Activated CD8-positive, alpha-beta memory T cell treated with anti-CD3 and anti-CD28 coated beads, Interleukin-2, amount 50 U/mL, for 4 hours (primary cell): ENCODE measurements at places on chromosomes 3 and 15.
A peak's percentile ranks its signal among the peaks of the same experiment; 100 is the strongest.

DNA sequence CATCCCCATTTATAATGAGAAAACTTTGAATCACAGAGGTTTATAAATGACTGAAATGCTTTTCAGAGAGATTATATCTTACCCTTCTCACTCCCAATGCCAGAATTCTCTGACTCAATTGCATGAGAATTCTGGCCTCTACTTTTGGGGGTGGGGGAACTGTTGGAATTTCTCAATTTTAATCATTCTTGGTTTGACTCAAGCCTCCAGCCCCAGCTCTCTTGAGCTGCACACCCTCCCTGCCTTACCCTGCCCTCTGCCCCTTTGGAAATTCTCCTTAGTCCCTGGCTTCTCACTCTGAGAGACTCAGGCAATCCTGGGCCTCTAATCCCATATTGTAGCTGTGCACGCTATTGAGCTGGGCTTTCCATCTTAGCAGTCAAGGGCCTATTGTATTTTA, 44.2 kb downstream of the ZNF589 start:
- no peak for DNase-seq

- no peak for DNase-seq
Measured at GRCh38 chr15:81885135-81885534, 160.7 kb downstream of the MEX3B start.

- DNase-seq = no peak
Measured at GRCh38 chr3:15326673-15327072, 5.7 kb downstream of the SH3BP5 start.

GRCh38 chr15:87881026-87881425, 375.5 kb downstream of the NTRK3 start:
- DNase-seq = no peak

DNA sequence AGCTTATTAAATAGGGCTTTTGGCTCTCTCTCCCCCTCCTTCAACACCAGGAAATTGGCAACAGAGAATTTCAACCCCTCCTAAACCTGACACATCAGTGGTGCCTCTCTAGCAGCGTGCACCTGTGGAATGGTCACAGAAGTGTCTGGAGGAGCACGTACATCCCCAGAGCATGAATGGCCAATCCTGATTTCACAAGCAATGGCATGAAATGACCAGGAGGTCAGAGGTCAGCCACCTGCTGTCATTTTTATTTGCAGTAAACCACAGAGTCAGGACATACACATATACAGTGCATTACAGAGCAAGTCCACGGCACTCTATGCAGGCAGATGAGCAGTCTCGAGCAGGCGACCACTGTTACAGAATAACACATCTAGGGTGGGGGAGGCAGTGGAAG, 25.1 kb upstream of the ETV5 start:
- no peak for DNase-seq

DNA sequence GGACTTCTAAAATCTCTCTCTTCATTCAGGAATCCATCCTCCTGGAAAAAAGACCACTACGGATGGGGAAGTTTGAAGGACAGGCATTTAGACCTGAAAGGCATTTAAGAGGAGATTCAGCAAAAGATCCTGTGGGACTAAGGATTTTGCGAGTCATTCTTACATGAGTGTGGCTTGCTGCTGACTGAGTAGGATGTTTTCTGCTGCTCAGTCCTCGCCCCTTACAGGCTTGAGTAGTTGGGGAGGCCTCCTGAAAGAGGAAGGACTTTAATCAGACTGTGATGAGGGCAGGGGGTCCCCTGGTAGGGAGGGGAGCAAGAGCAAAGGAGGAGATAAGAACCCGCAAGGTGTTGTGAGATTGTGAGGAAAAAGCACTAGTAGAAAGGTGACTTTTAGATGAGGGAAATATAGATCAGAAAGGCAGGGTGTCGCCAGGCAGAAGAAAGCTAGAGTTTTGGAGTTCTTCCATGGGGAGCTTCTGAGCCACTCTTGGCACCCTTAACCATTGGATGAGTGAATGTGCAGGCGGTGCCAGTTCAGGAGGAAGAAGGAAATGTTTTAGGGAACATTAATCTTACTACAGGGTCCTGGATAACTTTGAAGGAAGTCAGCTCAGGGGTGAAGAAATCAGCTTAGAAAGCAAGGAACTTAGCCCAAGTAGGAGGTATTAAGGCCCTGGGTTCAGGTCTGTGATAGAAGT, 171.1 kb downstream of the RORA start:
- DNase-seq = no peak

- no peak for DNase-seq
Measured at GRCh38 chr3:195137638-195138588, 133.0 kb downstream of the XXYLT1 start.

- DNase-seq = no peak
Measured at GRCh38 chr3:126528419-126528799, 4.5 kb downstream of the CHST13 start.

GRCh38 chr15:97174886-97175540, 785.5 kb upstream of the ARRDC4 start:
- DNase-seq = no peak

GRCh38 chr3:182919866-182920357, 60.4 kb downstream of the DCUN1D1 start:
- DNase-seq = no peak

DNA sequence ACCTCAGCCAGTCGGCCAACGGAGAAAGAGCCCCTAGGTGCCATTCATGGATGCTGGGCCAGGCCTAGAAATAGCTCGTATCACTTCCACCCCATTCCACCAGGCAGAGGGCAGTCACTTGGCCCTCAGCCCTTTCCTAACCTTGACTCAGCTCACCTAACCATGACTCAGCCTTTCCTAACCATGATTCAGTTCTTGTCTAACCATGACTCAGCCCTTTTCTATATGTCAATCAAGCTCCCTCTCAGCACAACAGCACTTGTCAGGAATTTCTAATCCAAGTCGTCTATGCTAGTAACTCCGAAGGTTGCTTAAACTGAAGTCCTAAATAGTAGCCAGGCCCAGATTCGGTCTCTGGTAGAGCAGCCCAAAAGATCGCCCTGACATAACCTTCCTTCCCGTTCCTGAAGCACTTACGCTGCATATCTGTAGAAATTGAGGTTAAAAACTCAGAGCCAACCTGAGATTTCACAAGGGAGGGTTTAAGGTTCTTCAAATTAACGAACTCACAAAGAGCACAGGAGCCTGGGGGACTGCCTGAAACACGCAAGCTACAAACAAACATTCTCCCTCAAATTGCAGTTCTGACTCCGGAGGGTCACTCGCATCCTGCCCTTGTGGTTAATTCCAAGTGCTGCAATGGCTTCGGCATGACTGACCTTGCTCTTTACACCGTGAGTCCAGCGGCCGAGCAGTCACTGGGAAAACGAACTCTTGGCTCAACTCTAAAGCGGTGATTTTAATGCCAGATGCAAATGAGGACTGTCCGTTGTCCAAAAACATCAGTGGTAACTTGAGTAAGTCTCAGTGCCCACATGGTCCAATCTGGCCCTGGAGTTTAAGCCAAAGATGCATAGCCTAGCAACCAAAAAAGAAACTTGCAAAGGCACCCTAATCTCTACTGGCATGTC, 99.9 kb downstream of the ADAMTS17 start:
- DNase-seq = no peak

- peak; percentile 47 for DNase-seq
Measured at GRCh38 chr15:50907601-50908208, 778 bp upstream of the AP4E1 start.

- no peak for DNase-seq
Measured at GRCh38 chr15:76447728-76448441, 111.3 kb downstream of the ISL2 start.

GRCh38 chr3:159882790-159883779, 105.5 kb upstream of the IL12A start:
- DNase-seq = no peak

- DNase-seq = no peak
Measured at GRCh38 chr3:112486811-112487505, 12.3 kb downstream of the BTLA start.

- DNase-seq = no peak
Measured at GRCh38 chr3:141663993-141664392, 74.1 kb upstream of the RNF7 start.

- no peak for DNase-seq
Measured at GRCh38 chr3:23587513-23587912, 218.2 kb upstream of the UBE2E1 start.

- peak; percentile 39 for DNase-seq
Measured at GRCh38 chr15:32651229-32651837, 9.8 kb downstream of the SCG5 start.

- DNase-seq = no peak
Measured at GRCh38 chr15:63301088-63301487, 23.7 kb downstream of the APH1B start.
